ENCODE measurements at places on chromosomes 1 and 21.

- no peak for DNase-seq
Observed at GRCh38 chr1:109274533-109275476, 8.1 kb downstream of the PSRC1 start.

- no peak for DNase-seq
Observed at GRCh38 chr1:36269408-36269838, 36.7 kb upstream of the SH3D21 start.

GRCh38 chr1:59455206-59455605 is 158.3 kb downstream of the FGGY start:
- no peak for DNase-seq

DNA sequence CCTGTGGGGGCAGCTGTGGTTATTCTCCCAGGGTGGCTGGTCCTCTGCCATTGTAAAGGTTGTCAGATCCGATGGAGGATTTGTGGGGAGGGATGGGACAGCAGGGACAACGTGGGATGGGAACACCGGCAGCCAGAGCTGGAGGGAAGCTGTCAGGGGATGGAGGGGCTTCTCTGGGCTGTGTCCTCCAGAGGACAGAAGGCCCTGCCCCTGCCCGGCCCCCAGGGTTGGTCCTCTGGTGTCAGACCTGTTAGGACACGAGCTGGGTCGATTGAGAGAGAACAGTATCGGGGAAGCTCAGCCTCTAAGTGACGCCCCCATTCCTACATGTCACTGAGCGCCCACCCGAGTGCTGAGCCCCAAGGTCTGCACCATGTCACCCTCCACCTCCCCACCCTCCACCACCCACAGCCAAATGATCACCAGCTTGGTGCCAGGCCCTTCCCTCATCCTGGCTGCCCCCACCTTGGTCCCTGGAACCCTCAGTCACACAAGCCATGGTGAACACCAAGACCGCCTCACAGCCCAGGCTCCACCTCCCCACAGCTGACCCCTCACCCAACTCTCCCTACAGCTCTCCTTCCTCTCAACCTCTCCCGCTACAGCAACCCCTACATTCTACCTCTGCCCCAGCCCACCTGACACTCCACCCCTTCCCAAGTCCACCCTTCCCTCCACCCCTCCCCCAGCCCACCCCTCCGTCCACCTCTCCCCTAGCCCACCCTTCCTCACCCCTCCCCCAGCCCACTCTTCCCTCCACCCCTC is 244.4 kb downstream of the MATN1 start:
- DNase-seq = no peak

DNA sequence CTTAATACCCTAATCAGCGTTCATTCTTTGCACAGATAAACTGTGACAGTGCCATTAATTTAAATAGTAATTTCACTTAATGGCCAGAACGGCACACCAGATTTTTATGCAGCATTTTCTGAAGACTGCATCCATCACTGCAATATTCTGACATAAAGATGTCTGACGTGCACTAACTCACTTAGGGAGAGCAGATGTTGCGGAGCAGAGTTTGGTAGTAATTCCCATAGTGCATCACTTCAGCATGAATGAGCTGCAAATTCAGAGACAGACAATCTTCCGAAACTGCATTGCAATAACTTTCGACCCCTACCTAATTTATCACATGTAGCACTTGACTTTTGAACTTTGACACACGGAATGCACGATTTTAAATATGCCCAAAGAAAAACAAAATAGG is 225.3 kb downstream of the KCTD3 start:
- no peak for DNase-seq

DNA sequence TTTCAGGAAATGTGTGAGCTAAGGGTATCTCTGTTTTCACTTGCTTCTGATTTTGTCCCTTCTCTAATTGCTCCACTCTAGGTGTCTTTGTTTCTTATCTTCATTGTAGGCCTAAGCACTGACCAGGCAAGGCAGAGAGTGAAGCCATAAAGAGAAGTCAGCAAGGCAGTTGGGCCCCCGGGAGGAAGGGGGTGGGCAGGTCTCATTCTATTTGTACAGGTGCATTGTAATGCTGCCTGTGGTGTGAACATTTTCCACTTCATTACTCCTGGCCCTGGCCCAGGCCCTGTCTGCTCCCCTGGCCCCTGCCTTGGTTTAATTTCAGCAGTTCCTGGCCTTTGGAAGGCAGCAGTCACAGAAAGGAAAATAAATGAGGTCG is 86.4 kb upstream of the JUN start:
- DNase-seq = no peak

DNA sequence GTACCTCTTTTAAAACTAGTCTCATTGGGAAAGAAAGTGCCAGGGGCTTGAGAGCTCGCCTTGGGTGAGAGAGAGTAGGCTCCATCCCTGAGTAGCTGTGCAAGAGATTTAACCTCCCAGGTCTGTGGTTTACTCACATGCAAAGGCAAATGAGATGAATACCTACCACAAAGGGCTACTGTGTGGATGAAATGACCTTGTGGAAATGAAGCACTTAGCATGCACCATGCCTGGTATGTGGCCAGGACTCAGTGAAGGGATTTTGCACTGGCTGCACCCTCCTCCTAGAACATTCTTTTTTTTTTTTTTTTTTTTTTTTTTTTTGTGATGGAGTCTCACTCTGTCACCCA is 120.3 kb downstream of the PROX1 start:
- DNase-seq = no peak

DNA sequence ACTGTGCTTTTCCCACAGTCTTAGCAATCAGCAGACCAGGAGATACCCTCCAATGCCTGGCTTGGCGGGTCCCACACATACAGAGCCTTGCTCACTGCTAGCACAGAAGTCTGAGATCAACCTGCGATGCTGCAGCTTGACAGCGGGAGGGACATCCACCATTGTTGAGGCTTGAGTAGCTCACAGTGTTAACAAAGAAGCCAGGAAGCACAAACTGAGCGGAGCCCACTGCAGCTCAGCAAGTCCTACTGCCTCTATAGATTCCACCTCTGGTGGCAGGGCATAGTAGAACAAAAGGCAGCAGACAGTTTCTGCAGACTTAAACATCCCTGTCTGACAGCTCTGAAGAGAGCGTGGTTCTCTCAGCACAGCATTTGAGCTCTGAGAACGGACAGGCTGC is 33.4 kb downstream of the MNDA start:
- DNase-seq = no peak

DNA sequence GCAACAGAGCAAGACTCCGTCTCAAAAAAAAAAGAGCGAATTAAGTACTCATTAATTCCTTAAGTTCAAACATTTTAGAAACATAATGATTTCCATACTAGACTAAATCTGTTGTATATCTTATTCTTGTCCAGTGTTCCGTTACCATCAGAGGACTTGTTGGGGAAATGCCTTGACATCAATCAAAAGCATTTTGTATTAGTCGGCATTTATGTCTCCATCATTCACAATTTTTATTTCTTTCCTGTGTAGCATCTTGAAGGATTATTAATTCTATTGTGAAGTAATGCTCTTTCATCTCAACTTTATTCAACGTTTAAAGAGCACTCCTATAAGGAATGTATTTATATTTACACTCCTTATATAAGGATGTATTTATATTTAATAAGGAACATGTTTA is 82.9 kb upstream of the QSOX1 start:
- no peak for DNase-seq
